Lung microvascular endothelial cell (primary cell): ENCODE measurements at places on chromosomes 6 and 20. TPM values are rescaled to one million over a fixed set of nuclear protein-coding genes. Genes with fewer than 3 reads are reported as not detected.

- no peak for DNase-seq
Observed at GRCh38 chr6:89805814-89806371, 13.7 kb downstream of the MDN1 start.

ADAM33 gene
- total RNA-seq: under 0.01 TPM in 1 of 2 replicates, not detected in the other

DNA sequence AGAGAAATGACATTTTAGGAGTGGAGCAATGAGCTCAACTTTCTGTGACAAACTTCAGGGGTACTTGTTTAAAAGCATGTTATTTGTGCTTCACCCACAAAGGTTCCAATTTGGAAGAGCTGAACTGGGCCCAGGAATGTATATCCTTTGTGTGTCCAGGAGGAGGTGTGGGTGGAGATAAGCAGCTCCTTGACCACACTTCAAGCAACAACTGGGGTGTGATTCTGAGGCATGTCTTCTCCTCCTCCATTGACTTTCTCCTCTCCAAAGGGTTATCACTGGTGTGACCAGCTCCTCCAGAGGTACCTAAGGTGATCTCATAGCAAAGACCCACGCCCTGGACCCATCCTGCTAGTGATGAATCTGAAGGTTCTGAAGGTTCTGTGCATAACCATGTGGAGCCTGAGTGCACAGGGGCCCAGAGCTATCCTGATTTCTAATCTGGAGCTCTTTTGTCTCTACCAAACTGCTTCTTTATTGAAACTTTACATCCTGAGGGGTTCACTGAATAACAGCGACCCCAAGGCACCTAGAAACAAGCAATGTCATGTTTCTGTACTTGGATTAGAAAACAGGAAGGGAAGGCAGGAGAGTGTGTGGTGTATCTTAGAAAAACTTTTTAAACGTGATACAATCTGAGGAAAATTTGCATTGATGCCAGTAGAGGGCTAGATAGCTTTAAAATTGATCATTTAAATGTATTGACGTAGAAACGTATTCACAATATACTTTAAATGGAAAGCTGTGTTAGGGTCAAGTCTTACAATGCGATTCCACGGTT lies 60.9 kb upstream of the CD93 start:
- DNase-seq: no peak

DNA sequence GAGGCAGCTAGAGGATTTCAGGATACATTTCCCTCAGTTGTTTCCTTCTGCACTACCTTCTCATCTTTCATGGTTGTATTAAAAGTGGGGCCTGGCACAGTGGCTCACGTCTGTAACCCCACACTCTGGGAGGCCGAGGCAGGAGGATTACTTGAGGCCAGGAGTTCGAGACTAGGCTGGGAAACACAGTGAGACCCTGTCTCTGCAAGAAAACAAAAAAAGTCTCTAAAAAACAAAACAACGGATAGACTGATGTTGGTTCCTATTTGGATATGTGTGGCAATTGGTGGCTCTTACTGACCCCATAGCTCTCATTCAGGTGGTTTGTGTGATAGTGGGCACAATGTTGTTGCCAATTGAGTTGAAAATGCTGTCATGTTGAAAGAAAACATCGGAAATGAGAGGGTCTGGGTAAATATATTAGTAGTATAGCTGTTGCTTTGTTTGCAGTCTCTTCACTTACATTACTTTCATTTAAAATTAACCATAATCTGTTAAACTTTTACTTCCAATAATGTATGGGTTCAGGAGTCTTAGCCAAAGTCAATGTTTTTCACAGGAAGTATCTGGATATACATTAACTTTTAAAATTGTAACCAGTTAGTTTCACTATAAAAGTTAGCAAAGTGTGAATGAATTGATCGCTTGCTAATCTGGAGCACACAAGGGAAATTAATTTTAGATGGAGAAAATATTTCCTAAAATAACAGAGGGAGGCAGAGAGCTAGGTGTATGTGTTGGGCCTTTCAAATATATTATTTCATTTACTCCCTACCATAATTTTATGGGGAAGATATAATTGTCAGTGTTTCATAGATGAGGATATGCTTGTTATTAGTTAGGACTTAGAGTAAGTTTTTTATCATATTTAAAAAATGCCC lies 31.1 kb downstream of the UTRN start:
- no peak for DNase-seq

DNA sequence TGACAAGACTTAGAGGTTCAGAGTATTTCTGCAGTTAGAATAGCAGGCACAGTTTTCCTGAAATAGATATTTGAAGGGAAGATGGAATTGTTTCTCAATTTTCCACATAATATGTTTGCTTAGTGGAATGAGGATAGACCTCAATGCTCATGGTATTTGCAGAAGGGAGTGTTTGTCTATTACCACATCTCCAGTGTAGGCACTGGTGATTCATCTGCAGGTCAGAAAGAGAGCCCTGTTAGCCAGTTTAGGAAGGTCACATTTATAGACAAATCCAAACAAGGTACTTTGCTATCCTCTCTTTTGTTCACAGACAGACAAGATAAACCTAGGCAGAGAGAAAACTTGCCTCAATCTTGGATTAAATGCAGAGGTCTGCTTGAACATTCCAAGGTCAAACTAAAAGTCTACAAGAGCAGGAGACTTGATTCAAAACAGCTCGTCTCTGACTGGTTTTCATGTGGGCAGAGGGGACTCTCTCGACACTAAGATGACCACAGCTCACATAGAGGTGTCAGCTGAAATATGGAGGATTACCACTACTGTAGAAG lies 22.8 kb downstream of the ISM1 start:
- DNase-seq: no peak

- no peak for DNase-seq
Observed at GRCh38 chr20:58627212-58628072, 23.6 kb upstream of the STX16 start.

- no peak for DNase-seq
Observed at GRCh38 chr20:38763616-38764015, 15.4 kb downstream of the ACTR5 start.

DNA sequence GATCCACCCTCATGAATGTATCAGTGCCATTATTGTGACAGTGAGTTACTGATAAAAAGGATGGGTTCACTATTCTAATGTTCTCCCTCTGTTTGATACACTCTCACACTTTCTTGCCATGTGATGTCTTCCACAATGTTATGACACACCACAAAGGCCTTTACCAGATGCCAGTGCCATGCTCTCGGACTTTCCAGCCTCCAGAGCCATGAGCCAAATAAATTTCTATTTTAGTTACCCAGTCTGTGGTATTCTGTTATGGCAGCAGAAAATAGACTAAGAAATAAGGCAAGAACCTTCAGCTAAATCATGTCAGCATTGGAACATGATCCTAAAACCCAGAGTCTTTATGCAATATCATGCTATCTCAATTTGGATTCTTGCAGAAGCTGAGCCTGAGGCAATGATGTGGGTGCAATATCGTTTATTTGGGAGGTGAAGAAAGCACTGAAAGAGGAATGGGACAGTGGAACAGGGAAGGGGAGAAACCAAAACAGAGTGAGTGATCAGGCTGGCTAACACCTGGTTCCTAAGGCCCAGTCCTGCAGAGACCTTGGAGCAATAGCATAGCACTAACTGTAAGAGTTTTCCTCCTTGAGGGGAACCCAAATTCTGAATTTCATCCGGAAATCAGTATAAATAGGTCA lies 130.4 kb upstream of the LRFN2 start:
- DNase-seq: no peak

GRCh38 chr6:41162687-41163418 lies at the start of gene TREM2:
Gene TREM2 (minus strand): TSS chr6:41163116. CDS start chr6:41163082, 34 bp downstream.
- DNase-seq: no peak

MEP1A gene
- not detected in 2 replicates for total RNA-seq
